CD4-positive, alpha-beta memory T cell (primary cell): ENCODE measurements at places on chromosomes 13 and 19. TPM values are rescaled to one million over a fixed set of nuclear protein-coding genes. Genes with fewer than 3 reads are reported as not detected.
A peak's percentile ranks its signal among the peaks of the same experiment; 100 is the strongest.

The ZNF570 gene
- 10.1 TPM for total RNA-seq

The ERICH4 gene
- not detected for total RNA-seq

The CLEC4M gene
- not detected for total RNA-seq

The RASGRP4 gene
- total RNA-seq: 0.33 TPM

The SULT2A1 gene
- total RNA-seq: not detected

The ERICH6B gene
- not detected for total RNA-seq

The USHBP1 gene
- 0.33 TPM for total RNA-seq

DNA sequence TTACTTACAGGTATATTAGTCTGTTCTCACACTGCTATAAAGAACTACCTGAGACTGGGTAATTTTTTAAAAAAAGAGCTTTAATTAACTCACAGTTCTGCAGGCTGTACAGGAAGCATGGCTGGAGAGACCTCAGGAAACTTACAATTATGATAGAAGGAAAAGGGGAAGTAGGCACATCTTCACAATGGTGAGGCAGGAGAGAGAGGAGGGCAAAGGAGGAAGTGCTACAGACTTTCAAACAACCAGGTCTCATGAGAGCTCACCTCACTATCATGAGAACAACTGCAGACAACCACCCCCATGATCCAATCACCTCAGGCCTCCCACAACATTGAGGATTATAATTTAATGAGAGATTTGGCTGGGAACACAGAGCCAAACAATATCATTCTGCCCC is 511.7 kb downstream of the SLITRK6 start:
- no peaks in the 10 kb centered on the region for H3K27me3 ChIP-seq
- H3K4me3 ChIP-seq: no peak overlapping the region
- DNase-seq: no peak
- no peaks in the 10 kb centered on the region for H3K4me1 ChIP-seq
- H3K36me3 ChIP-seq: no peaks in the 10 kb centered on the region

GRCh38 chr19:9909251-9909650 is 27.1 kb downstream of the OLFM2 start:
- H3K36me3 ChIP-seq: no peaks in the 10 kb centered on the region
- H3K4me3 ChIP-seq: no peak overlapping the region
- no peak for DNase-seq
- peaks cover 9% of the 10 kb centered on the region for H3K4me1 ChIP-seq
- H3K27ac ChIP-seq: no peak overlapping the region

DNA sequence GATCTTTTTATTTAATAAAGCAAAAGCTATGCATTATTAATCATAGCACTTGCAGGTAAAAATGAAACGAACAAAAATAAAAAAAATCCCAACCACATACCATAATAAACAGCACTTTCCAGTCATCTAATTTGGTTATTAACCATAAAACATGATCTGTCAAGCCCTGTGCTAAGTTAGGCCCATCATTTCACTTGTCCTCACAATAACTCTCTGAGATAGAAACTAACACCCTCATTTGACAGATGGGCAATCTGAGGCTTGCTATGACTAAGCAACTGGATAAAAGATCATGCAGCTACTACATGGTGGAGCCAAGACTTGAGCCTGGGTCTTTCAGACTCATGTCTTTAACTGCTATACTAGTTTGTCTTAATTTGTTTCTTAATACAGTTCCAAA is 21.8 kb downstream of the PROSER1 start:
- peaks cover 53% of the 10 kb centered on the region for H3K36me3 ChIP-seq
- H3K4me3 ChIP-seq: no peak overlapping the region
- no peak overlapping the region for H3K27ac ChIP-seq
- H3K4me1 ChIP-seq: no peaks in the 10 kb centered on the region

DNA sequence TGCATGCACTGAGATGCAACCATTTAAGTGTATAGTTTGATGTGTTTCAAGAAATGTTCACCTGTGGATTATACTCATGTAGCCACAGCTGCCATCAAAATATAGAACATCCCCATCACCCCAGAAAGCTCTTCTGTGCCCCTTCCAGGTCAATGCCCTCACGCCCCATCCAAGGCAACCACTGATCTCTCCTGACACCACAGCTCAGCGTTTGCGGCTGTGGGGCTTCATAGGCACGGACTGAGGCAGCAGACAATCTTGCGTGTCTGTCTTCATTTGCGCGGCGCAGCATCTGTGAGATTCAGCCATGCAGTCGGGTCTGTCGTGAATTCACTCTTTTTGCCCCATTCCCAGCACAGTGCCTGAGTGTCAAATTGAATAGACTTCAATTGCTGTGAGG is 153.8 kb upstream of the UQCRFS1 start:
- no peak for DNase-seq
- H3K27me3 ChIP-seq: no peaks in the 10 kb centered on the region
- H3K4me1 ChIP-seq: no peaks in the 10 kb centered on the region

DNA sequence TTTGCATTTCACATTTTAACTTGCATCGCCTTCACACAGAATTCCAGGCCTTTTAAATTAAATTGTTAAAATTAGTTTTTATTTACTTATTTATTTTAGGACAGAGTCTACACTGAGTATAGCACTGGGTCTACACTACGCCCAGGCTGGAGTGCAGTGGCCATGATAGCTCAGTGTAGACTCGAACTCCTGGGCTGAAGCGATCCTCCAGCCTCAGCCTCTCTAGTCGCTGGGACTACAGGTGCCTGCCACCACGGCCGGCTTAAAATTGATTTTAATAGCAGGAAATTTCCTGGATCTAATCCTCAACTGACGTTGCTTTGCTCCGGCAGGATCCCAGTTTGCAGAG is 301 bp upstream of the ZNF610 start:
- no peaks in the 10 kb centered on the region for H3K36me3 ChIP-seq
- H3K27ac ChIP-seq: peak overlapping the region; percentile 68
- peak overlapping the region; percentile 76 for H3K4me3 ChIP-seq

DNA sequence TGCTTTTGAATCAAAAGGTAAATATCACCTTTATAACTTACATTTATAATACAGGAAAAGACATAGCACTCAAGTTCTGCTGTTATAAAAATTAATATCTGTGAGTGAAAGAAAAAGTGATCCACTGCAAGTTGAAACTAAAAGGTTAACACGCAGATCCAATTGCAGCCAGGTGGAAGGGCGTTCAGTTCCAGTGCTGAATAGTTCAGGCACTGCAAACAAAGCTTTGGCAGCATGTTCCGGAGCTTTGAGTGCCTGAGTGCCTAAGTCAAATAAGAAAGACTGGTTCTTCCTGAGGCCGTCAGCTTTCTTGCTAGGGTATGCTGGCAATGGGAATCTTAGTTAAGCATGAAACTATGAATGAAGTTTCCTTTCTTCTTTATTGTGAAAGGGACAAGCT is 200.3 kb downstream of the LMO7 start:
- no peaks in the 10 kb centered on the region for H3K27me3 ChIP-seq
- H3K27ac ChIP-seq: no peak overlapping the region
- H3K4me3 ChIP-seq: no peak overlapping the region
- no peaks in the 10 kb centered on the region for H3K4me1 ChIP-seq

DNA sequence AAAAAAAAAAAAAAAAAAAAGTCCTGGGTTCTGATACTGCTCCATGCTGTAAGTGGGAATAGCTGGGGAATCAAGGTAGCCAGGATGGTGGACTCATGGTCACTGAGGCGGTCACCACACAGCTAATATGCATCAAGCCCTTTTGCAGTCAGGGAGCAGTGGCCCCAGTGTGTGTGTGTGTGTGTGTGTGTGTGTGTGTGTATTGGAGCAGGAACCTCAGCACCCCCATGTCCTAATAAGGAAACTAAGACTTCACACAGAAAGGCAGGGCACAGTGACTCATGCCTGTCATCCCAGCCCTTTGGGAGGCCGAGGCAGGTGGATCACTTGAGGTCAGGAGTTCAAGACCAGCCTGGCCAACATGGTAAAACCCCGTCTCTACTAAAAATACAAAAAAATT is 12.0 kb downstream of the B3GNT3 start:
- no peak overlapping the region for H3K27ac ChIP-seq
- H3K4me1 ChIP-seq: peaks cover 42% of the 10 kb centered on the region
- DNase-seq: no peak
- no peaks in the 10 kb centered on the region for H3K27me3 ChIP-seq
- no peaks in the 10 kb centered on the region for H3K36me3 ChIP-seq

- no peaks in the 10 kb centered on the region for H3K27me3 ChIP-seq
Observed at GRCh38 chr13:29106651-29107050, 286.5 kb downstream of the MTUS2 start.

- H3K27ac ChIP-seq: no peak overlapping the region
- no peaks in the 10 kb centered on the region for H3K27me3 ChIP-seq
- no peak overlapping the region for H3K4me3 ChIP-seq
- H3K36me3 ChIP-seq: no peaks in the 10 kb centered on the region
- no peaks in the 10 kb centered on the region for H3K4me1 ChIP-seq
Observed at GRCh38 chr13:77545626-77546412, 10.3 kb downstream of the SCEL start.

DNA sequence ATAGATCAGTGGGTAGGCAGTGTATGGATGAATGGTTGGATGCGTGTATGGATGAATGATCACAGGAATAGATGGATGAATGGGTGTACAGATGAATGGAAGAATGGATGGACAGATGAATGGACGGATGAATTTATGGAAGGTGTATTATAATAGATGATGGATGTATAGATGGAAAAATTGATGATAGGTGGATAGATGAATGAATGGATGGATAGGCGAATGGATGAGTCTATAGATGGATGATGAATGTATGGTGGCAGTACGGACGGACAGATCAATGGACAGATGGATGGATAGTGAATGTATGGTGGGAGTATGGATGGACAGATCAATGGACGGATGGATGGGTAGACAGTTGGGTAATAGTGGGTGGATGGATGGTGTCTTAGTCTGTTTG is 49.0 kb upstream of the ONECUT3 start:
- no peak overlapping the region for H3K4me3 ChIP-seq
- DNase-seq: no peak
- peaks cover 18% of the 10 kb centered on the region for H3K27me3 ChIP-seq
- H3K27ac ChIP-seq: no peak overlapping the region
- no peaks in the 10 kb centered on the region for H3K36me3 ChIP-seq

GRCh38 chr13:91647361-91647990 is 249.1 kb downstream of the GPC5 start:
- no peaks in the 10 kb centered on the region for H3K4me1 ChIP-seq
- H3K36me3 ChIP-seq: no peaks in the 10 kb centered on the region
- H3K27me3 ChIP-seq: no peaks in the 10 kb centered on the region
- H3K27ac ChIP-seq: no peak overlapping the region
- H3K4me3 ChIP-seq: no peak overlapping the region
- no peak for DNase-seq

- H3K4me3 ChIP-seq: no peak overlapping the region
- no peaks in the 10 kb centered on the region for H3K27me3 ChIP-seq
- no peak for DNase-seq
- H3K36me3 ChIP-seq: peaks cover 25% of the 10 kb centered on the region
- H3K4me1 ChIP-seq: peaks cover 27% of the 10 kb centered on the region
Observed at GRCh38 chr13:114269281-114269770, 12.1 kb upstream of the UPF3A start.

- no peaks in the 10 kb centered on the region for H3K27me3 ChIP-seq
- no peaks in the 10 kb centered on the region for H3K36me3 ChIP-seq
- no peak for DNase-seq
- H3K27ac ChIP-seq: no peak overlapping the region
- peaks cover 9% of the 10 kb centered on the region for H3K4me1 ChIP-seq
Observed at GRCh38 chr13:113736258-113736731, 22.7 kb upstream of the TMEM255B start.

GRCh38 chr13:99404005-99404755 is 97.0 kb upstream of the GPR183 start:
- no peak overlapping the region for H3K27ac ChIP-seq
- no peak for DNase-seq
- no peaks in the 10 kb centered on the region for H3K36me3 ChIP-seq
- H3K4me1 ChIP-seq: peaks cover 7% of the 10 kb centered on the region

DNA sequence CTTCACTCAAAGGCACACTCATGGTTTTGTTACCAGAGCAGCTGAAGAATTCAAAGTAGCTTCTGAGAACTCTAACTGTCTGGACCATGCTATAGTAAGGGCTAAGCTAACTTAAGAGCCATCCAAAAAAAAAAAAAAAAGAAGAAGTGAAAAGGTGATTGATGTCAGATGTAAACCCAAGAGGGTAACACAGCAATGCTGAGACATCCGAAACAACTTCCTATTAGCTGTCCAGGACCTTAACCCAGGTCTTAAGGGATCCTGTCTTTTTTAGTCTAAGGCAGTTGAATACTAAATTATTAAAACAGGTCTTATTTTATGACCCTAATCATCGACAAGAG is 11.2 kb upstream of the RAB20 start:
- no peak for DNase-seq
- no peak overlapping the region for H3K27ac ChIP-seq
- H3K4me1 ChIP-seq: no peaks in the 10 kb centered on the region
- H3K36me3 ChIP-seq: no peaks in the 10 kb centered on the region
- H3K27me3 ChIP-seq: peaks cover 6% of the 10 kb centered on the region
- no peak overlapping the region for H3K4me3 ChIP-seq

- H3K27ac ChIP-seq: no peak overlapping the region
- H3K27me3 ChIP-seq: no peaks in the 10 kb centered on the region
- no peaks in the 10 kb centered on the region for H3K4me1 ChIP-seq
- H3K36me3 ChIP-seq: no peaks in the 10 kb centered on the region
- H3K4me3 ChIP-seq: no peak overlapping the region
Observed at GRCh38 chr13:92158346-92158745, 759.9 kb downstream of the GPC5 start.

DNA sequence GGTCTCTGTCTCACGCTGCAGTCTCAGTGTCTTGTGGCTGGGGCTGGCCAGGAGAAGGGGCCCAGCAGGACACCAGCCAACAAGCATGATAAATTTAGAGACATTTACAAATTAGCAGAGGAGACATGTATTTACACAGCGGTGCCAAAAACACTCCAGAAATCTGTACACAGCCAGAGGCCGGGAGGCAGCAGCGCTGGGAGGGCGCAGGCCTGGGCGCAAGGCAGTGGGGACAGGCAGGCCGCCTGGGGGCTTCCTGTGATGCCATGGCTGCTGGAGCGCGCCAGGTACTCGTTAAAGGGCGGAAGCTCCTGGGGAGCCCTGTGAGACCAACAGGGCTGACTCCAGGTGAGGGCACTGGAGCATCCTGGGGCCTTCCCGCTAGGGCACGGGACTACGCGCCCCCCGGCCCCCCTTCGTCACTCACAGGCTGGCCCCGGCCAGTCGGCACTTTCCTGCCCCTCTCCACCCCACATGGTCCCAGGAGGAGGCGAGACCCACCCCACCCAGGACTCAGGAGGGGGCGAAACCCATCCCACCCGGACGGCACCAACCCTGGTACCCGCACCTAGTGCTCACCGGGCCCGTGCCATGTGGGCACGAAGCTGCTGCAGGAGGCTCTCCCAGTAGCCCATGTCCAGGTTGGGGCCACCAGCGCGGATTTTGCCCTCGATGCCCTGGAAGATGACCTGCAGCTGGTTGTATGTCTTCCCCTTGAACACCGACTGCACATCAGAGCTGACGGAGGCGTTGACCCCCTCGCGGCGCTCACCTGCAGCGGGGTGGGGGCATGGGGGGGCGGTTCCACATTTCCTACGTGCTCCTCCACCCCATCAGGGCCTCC is 7.4 kb upstream of the TBXA2R start:
- DNase-seq: no peak
- H3K27me3 ChIP-seq: no peaks in the 10 kb centered on the region
- no peaks in the 10 kb centered on the region for H3K4me1 ChIP-seq
- H3K36me3 ChIP-seq: no peaks in the 10 kb centered on the region
- no peak overlapping the region for H3K27ac ChIP-seq

GRCh38 chr19:29681422-29682235 is 16.4 kb downstream of the PLEKHF1 start:
- H3K4me1 ChIP-seq: peaks cover 64% of the 10 kb centered on the region
- H3K27me3 ChIP-seq: no peaks in the 10 kb centered on the region
- H3K36me3 ChIP-seq: peaks cover 7% of the 10 kb centered on the region

GRCh38 chr13:93674337-93674755 is 447.7 kb downstream of the GPC6 start:
- H3K36me3 ChIP-seq: no peaks in the 10 kb centered on the region
- H3K4me3 ChIP-seq: no peak overlapping the region
- no peak overlapping the region for H3K27ac ChIP-seq
- H3K27me3 ChIP-seq: no peaks in the 10 kb centered on the region
- no peaks in the 10 kb centered on the region for H3K4me1 ChIP-seq
